Hematopoietic multipotent progenitor cell treated with erythropoietin and hydrocortisone succinate and interleukin-3 and kit ligand, for 17 days (in vitro differentiated cells): ENCODE measurements at places on chromosomes 7 and 10.

GRCh38 chr7:100506356-100506923 is 22.7 kb downstream of the NYAP1 start:
- no peak for DNase-seq

DNA sequence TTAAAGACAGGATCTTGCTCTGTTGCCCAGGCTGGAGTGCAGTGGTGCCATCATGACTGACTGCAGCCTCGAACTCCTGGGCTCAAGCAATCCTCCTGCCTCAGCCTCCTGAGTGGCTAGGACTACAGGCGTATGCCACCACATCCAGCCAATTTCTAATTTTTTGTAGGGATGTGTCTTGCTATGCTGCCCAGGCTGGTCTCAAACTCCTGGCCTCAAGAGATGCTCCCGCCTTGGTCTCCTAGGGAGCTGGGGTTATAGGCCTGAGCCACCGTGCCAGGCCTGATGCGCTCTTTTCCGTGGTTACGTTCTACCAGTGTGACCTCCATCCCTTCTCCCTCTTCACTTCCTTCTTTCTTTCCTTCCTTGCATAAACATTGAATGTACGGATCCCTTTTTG is 34.2 kb upstream of the IL15RA start:
- DNase-seq = no peak

GRCh38 chr10:47364911-47365310 is 16.7 kb downstream of the RBP3 start:
- no peak for DNase-seq

- DNase-seq = no peak
Observed at GRCh38 chr7:71594736-71595135, 462.8 kb downstream of the GALNT17 start.

DNA sequence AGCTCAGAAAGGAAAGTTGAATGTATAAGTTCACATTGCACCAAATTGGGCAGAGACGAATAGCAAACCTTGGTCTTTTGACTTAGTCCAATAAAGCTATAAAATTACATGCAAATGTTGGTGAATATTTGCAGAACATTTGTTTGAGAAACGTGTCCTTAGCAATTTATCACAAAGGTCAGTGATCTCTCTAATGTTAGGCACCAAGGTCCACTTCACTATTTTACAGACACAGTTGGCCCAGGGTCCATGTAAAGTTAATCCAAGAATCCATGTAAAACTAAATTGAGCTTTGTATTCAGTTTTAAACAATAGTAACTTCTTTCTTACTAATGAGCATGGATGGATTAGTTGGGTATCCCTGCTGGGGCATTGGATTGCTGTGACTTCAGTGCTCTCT is 617.7 kb downstream of the NRG3 start:
- DNase-seq = no peak
